ENCODE measurements at places on chromosomes 2 and 18. TPM values are rescaled to one million over a fixed set of nuclear protein-coding genes. Genes with fewer than 3 reads are reported as not detected.

Gene PLB1
- total RNA-seq: 1.3 TPM

Gene CD8B2
- not detected for total RNA-seq

Gene SIX3
- total RNA-seq: 0.07 TPM

Gene AFF3
- 0.04 TPM for total RNA-seq

Gene C2orf80
- total RNA-seq: not detected

Gene SPATA3
- not detected for total RNA-seq

Gene INO80C
- total RNA-seq: 16.1 TPM

- no peak for DNase-seq
Measured at GRCh38 chr2:8652774-8653426, 29.0 kb upstream of the ID2 start.

- peak; percentile 64 for DNase-seq
Measured at GRCh38 chr2:132701810-132702209, 31.8 kb upstream of the LYPD1 start.

DNA sequence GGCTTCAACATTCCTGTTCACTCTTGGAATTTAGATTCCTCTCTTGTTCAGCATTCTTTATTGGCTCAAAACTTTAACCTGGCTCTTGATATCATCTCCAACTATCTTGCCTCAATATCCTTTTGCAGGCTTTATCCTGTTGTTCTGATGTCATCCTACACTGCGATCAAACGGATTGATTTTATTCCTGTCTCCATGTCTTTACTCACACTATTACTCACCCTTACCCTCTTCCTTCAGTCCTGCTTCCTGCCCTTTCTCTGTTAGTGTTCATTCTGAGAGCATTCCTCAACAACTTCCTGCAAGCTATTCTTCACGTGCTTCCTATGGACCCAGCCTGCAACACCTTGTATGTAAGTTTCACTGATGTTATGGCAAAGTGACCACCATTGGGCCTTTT, 264.7 kb downstream of the RNF152 start:
- peak; percentile 26 for DNase-seq

- no peak for DNase-seq
Measured at GRCh38 chr18:32318581-32318980, 128.7 kb downstream of the MEP1B start.

- DNase-seq: peak; percentile 2
Measured at GRCh38 chr18:34801774-34802173, 91.7 kb downstream of the DTNA start.

- peak; percentile 22 for DNase-seq
Measured at GRCh38 chr2:146602383-146602782, 1242.4 kb upstream of the ACVR2A start.

DNA sequence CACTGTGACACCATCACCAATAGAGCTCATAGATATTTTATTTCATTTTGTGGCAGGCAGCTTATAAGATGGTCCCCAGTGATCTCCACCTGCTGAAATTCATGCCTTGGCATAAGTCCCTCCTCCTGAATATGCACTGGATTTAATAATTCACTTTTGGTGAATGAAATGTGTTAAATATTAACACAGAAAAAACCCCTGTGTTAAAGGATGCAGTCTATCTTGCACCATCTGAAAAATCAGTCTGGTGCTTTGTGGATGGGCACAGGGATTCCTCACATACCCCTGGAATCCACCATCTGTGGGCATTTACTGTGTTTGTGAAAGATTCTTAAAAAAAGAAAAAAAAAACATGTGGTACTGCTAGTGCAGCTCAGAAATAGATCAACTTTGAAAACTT, 26.1 kb upstream of the WIPF1 start:
- DNase-seq: no peak

GRCh38 chr2:236241181-236242056, 22.8 kb downstream of the ASB18 start:
- DNase-seq: no peak

Data from PC-3 (cell line).